ENCODE measurements at places on chromosomes 7 and 10.
A peak's percentile ranks its signal among the peaks of the same experiment; 100 is the strongest.

DNA sequence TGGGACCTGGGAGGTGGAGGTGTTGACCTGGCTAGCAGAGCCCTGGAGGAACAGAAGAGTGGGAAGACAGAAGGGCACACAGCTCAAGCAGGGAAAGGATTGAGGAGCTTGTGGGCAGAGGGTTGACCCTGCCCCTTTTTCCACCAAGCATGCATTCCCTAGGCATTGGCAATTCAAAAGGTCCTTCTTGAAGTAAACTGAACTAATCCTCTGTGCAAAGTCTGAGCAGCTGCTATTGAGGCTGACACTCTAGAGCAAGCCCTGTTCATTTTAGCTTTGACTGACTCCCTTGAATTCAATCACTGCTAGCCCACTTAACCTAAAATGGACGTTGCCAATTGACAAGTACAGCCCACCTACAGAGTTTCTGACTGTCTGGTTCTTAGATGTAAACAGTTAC lies 116.5 kb upstream of the TNS3 start:
- DNase-seq = no peak

GRCh38 chr10:58723186-58723585 lies 210.5 kb downstream of the BICC1 start:
- no peak for DNase-seq

DNA sequence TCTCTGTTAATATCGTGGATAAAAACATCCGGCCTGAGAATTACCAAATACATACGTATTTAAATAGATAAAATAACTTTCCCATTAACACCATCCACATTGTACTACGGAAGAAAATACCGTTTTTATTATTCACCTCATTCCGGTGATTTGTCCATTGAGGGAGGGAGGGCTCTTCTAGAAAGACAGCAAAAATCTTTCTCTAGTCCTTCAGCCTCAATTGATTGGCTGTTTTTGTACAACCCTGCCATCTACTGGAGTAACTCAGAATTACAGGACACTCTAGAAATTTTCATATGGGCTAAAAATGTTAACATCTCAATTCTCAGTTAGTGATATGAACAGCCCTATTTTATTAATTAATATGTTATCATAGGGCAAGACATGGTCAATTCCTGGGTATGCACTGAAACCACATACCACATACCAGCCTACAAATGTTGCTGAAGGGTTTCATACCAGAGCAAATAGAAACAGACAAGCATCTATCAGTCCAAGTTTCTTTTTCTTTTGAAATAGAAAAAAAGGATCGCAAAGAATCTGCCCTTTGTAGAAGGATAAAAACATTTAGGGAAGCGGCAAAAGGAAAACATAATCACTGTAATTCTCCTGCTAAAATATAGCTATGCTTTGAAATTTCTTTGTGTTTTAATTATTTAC lies 55.8 kb upstream of the CDCA7L start:
- DNase-seq = peak; percentile 73

DNA sequence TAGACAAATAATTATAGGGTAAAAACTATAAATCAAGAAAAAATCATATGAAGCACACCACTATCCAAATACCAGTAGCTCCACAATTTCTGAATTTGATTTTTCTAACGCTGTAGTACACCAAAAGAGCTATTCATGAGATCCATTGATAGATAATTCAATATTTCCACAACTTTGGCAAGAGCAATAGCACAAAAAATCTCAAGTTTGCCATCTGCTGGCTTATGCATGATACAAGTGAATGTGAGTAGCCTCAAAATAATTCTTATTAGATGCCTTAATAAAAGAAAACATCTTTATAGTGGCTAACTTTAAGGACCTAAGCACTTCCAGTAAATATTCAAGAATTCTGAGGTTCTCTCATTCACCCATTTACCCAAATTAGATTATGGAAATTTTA lies 2.2 kb upstream of the TMEM196 start:
- DNase-seq = no peak

DNA sequence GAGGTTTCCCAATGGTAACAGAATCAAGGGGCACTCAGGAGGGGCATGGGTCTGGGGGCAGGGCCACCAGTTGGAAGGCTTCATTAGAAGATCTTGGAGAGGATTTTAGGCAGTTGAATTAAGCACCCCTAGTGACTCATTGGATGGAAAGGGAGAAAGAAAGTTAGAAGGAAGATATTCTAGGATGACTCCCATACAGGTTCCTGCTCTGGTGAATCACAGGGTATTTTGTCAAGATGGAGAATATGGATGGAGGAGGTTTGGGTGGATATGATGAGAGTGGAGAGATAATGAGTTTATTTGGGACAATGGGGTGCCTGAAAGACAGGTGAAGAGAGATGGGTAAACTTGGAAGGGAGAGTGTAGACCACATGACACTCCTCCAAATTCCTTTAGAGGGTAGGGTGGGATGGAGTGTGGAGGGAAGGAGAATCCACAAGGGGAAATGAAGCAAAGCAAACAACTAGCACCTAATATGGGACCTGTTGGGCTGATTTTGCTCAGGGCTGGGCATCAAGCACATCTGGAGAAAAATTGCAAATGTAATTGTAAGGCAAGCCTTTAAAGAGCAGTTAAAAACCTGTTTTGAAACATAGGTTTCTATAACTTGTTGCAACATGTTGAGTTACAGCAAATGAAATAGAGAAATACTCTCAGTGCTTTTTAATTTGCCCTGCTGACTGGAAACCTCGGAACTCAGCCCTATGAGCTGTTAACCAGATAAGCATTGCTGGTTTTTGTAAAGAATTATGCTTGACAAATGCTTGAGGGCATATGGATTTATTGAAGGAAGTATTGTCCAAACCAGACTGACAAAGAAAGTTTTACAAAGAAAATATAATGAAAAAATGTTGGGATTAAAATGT lies 2.9 kb upstream of the ENTPD7 start:
- DNase-seq = no peak

- DNase-seq = no peak
Observed at GRCh38 chr7:1054861-1055450, 10.6 kb downstream of the GPR146 start.

- no peak for DNase-seq
Observed at GRCh38 chr10:8800426-8800825, 745.9 kb downstream of the GATA3 start.

GRCh38 chr7:255038-255435 lies 34.9 kb upstream of the FOXL3 start:
- no peak for DNase-seq
